ENCODE measurements at places on chromosomes 3 and 15.

GRCh38 chr3:95926904-95927501 lies 887.4 kb upstream of the EPHA6 start:
- DNase-seq = no peak

DNA sequence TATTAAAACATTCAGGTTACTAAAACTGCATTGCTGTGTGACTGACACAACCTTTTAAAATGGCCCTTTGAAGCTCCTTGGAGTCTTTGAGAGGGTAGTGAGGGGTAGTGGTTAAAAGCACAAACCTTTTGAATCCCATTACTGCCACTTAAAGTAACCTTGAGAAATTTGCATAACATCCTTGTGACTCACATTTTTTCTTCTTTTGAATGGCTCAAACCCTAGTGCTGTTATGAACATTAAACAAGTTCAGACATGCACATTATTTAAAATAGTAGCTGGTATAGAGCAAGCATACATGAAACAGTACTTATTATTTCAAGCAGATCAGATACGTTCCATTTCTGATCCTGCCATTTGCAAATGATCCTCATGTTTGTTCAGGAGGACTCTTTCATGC lies 3.7 kb upstream of the CLDN1 start:
- no peak for DNase-seq

- no peak for DNase-seq
Observed at GRCh38 chr3:169600732-169601131, 62.8 kb downstream of the MECOM start.

GRCh38 chr15:43251871-43252250 lies 14.9 kb downstream of the TGM5 start:
- DNase-seq = no peak

DNA sequence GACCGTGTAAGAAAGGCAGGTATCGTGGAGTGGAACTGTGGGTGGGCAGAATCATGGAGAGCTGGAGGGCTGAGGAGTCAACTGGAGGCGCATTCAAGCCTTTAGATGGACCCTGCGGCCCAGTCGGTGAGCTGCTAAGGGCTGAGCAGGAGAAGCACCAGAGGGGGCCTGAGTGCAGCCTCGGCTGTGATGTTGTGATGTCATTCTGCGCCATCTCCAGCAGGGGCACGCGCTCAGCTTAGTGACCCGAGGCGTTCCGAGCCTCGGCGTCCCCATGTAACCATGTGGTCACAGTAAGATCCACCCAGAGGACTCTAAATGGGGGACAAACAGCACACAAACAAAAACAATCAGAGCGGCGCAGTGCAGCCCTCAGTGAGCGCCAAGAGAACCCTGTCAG lies 76.8 kb downstream of the VGLL4 start:
- no peak for DNase-seq

DNA sequence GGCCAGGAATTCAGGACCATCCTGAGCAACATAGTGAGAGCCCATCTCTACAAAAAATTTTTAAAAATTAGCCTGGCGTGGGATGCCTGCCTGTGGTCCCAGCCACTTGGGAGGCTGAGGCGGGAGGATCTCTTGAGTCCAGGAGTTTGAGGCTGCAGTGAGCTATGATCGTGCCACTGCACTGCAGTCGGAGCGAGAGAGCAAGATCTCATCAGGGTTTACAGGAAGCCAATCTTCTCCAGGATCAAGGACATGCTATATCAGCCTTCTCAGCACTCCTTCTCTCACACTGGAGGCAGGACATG lies 451 bp upstream of the STOML1 start:
- DNase-seq = no peak

DNA sequence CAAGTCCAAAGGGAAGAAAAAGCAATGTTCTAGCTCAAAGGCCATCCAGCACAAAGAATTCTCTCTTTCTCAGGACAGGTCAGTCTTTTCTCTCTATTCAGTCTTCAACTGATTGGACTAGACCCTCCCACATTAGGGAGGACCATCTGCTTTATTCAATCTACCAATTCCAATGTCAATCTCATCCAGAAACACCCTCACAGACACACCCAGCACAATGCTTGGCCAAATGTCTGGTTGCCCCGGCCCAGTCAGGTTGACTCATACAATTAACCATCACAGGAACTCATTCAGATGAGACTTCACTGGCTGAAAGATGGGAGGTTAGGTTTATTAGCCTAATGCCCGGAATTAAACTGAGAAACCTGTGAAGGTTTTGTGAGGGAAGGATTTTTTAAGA lies 32.4 kb downstream of the ACAN start:
- DNase-seq = no peak

DNA sequence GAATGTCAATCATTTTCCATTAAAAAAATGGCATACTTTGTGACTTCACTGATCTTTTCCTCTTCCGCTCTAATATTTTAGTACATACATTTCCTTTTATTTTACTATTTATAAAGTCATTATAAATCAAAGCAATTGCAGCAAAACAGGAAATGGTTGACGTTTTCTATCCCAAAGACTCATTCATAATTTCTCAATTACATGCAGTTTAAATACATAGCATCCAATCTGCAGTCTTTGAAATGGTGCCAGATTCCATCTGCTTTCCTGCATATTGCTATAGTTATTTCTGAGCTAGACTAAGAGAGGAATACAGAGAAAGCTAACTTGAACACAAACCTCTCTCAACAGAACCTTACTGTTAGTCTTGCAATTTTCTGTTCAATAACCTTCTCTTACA lies 179.8 kb downstream of the ZPLD1 start:
- DNase-seq = no peak

DNA sequence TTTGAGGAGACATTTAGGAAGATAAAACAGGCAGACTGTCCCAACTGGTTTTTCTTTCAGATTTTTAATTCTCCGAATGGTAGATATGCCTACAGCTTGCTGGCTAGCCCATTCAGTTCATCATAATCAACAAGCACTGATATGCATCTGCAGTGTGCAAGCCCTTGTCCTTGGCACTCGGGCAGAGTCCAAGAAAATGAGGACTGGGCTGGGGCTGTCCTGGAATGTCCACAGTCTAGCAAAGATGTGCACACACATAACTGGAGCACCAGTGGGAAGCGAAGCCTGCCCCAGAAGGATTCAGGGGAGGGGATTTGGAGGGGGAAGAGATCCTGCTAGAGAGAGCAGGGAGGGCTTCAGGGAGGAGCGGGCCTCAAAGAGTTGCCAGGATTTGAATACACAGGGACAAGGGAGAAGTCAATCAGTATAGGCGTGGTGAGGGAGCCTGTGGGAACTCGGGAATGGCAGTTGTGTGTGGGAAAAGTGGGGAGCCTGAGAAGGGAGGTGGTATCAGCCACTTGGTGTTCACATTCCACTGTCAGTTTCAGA lies 8.7 kb downstream of the FAH start:
- no peak for DNase-seq

GRCh38 chr3:187914231-187914630 lies 169.0 kb upstream of the BCL6 start:
- no peak for DNase-seq

DNA sequence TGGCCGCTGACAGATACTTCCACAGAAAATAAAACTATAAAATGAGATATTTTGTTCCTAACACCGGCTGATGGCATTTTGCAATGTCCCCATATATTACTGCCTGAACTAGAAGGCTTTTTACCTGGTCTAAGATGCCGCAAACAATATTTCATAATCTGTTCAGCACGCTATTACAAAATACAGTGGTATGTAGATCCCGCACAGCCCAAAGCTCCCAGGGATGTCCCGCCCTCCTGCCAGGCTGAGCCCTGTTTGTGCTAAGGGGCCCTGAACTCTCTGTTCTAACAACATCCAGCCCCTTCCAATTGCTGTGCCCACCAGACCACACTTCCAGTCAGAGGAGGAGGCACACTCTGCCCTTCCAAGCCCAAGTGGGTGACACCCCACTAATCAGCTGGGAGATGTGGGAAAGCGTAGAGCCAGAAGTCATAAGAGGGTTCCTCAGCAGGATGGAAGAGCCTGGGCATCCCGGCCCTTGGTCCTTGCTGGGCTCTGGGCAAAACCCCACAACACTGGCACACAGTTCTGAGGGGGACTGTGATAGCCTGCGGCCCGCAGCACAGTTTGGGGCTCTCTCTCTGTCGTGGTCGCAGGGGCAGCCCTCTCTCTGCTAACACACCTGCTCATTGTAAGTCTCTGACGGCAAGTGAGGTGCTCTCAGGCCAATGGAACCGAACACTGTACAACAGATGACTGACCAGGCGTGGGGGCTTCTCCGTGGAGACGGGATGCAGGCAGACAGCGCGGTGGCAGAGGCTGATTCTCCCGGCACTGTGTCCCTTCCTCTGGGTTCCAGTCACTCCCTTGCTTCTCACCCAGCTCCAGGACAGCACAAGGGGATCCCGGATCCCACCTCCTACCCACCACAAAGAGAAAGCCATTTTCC lies 55.2 kb downstream of the PCSK6 start:
- DNase-seq = no peak

DNA sequence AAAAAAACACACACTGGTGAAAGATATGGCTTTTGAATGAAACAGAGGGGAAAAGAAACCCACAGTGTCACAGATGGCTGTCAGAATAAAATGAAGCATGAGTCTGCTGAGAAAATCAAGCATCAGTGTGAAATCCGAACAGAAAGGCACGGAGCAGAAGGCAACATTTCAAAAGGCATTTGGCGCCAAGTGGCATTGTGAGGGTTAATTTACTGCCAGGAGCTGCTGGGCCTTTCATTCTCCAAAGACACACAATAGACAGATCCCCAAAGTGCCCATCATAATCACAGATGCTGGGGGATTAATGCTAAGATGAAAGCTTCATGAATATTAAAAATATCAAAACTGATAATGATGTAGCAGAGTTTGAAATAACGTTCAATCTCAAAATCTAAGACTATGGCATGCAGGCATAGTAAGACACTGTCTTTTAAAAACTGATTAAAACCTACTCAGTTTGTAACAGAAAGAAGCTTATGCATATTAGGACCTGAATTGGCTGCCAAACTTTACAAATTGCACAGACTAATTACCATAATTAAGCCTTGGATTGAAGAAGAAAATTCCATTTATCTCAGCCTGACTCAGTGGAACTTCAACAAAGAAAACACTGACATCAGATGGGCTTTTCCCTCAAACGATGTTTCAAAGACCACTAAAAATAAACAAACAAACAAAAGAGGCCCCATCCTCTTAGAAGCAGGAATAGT lies 589.2 kb downstream of the ROBO1 start:
- no peak for DNase-seq

GRCh38 chr3:38647217-38647970 lies 2.1 kb downstream of the SCN5A start:
- DNase-seq = no peak

DNA sequence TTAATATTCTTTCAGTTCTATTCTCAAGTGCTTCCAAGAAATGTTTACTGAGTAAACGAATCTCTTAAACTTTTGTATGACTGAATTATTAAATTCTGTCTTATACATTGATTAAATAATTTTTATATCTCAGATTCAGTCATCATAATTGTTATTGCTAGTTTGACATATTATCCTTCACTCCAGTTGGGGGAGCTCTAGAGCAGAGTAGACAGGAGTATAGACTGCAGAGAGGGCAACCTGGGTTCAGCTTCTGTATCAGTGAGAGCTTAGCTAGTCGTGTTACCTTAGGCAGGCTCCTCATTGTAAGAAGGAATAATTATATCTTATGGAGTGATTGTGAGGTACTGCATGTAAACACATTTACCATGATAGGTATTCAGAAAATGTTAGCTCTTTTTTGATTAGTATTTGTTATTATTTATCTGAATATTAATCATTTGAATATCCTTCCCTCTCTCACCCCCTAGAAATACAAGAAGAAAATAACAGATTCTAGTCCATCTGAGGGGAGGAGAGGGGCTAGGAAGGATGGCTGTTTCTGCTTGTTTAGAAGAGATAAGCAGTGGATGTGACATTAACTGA lies 31.0 kb upstream of the ZCWPW2 start:
- no peak for DNase-seq

DNA sequence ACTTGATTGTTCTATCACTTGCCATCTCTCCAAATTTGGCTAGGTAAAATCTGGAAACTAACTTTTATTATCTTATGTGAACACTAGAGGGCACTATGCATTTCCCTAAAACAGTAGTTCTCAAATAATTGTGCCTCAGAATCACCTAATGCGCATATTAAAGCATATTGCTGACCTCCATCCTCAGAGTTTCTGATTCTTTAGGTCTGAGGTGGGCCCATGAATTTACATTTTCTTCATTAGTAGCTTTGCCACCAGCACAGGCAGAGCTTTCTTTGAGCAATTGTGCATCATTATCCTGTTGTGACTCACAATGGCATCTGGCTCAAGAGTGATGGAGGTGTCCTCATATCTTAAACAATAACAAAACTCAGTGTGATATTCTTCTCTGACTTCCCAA lies 17.5 kb upstream of the BCHE start:
- no peak for DNase-seq

DNA sequence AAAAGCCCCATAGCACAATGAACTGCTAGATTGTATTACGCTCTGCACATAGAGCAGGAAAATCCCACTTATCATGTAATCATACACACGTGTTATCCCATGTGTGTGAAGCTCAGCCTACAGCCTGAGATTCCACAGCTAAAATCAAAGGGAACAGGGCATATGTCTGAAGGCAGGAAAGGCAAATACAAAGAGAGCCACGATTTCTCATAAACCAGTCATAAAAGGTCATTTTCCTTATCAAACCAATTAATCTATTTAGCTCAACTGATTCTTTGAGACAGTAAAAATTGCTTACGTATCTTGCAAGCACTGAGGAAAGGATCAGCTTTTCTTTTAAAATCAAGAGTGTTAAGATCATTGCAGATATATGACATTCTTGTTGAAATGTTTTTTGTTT lies 199.5 kb upstream of the TBL1XR1 start:
- DNase-seq = no peak

- DNase-seq = no peak
Observed at GRCh38 chr15:69104050-69104750, 56.2 kb upstream of the GLCE start.

GRCh38 chr3:5140230-5140621 lies 18.1 kb downstream of the ARL8B start:
- DNase-seq = no peak

GRCh38 chr15:99703603-99704443 lies 29.4 kb downstream of the LYSMD4 start:
- no peak for DNase-seq

DNA sequence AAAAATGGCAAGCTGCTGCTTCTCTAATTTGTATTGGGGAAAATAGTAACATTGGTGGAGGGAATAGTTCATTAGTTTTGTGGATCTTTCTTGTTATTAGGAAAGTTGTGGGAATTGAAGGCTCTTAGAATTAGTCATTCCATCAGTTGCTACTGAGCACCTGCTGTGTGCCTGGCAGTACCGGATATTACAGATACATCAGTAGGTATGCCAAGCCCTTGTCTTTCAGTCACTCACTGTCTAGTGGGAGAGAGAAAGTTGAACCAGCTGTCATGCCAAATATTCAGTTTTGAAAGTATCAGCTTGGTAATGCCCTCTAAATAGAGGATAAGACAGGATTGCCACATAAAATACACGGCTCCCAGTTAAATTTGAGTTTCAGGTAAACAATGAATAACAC lies 32.5 kb downstream of the IGSF10 start:
- DNase-seq = no peak

DNA sequence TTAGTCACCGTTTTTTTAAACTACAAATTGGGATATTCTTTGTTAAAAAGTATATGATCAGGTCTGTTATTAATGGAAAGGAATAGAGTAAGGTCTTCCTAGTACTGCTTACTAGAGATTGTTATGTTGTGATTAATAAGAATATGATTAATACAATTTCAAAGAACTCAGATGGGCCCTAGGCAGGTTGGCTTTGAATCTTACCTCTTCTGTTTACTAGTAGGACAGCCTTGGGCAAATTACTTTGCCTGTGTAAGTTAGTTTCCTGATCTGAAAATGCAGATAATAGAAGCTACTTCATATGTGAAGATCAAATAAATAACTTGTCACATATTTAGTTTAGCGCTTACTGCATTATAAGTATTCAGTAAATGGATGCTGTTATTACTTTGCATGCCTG lies 6.9 kb downstream of the GFM1 start:
- DNase-seq = no peak

Measured in T-helper 1 cell (primary cell).